Caco-2 (cell line): ENCODE measurements at places on chromosomes 3 and 15. TPM values are rescaled to one million over a fixed set of nuclear protein-coding genes. Genes with fewer than 3 reads are reported as not detected.

- no peak for DNase-seq
These were observed 80.6 kb downstream of the LSM3 start for GRCh38 chr3:14258906-14259904.

GRCh38 chr3:108744762-108745161, 12.4 kb downstream of the RETNLB start:
- no peak for DNase-seq

- no peak for DNase-seq
These were observed 61.6 kb upstream of the TGFBR2 start for GRCh38 chr3:30544812-30545211.

ATP1B3 gene
- 155 and 189 TPM in 2 replicates for total RNA-seq

DNA sequence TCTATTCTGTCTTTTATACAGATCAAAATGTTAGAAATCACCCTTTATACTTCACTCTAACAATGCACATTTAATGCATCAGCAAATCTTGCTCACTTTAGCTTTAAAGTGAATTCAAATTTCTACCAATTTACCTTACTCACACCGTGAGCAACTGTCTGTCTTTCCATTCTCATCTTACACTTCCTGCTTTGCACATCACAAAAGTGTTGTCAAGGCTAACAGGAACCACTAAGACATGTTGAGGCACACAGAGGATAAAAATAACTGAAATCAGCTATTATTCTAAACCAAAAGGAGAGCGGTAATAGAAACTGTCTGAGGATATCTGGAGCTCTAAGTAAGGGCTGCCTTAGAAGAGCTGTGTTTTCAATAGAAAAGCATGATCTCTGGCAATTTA, 519.9 kb downstream of the ZBBX start:
- no peak for DNase-seq

GRCh38 chr3:15436246-15436645, 8.8 kb downstream of the EAF1 start:
- no peak for DNase-seq

LRRC15 gene
- total RNA-seq: 0.09 and 0.16 TPM in 2 replicates

DNA sequence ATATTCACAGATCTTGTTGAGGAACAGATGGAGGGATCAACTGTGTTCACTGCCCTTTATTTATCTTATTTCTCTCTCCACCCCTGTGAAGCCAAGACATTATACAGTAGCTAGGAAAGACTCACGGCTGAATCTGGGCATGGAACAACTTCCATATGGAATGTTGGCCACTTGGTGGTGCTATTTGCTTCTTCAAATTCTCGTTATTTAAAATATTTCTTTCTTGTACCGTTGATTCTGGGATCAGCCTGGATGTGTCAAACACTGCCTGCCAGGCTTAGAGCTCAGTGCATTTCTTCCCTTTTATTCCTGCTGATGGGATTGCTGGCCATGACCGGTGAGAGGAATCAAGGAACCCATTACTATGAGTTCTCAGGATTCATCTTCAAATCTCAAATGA, 17.5 kb upstream of the GASK1A start:
- DNase-seq: no peak

GRCh38 chr15:78024883-78025282, 52.6 kb downstream of the TBC1D2B start:
- no peak for DNase-seq

DNA sequence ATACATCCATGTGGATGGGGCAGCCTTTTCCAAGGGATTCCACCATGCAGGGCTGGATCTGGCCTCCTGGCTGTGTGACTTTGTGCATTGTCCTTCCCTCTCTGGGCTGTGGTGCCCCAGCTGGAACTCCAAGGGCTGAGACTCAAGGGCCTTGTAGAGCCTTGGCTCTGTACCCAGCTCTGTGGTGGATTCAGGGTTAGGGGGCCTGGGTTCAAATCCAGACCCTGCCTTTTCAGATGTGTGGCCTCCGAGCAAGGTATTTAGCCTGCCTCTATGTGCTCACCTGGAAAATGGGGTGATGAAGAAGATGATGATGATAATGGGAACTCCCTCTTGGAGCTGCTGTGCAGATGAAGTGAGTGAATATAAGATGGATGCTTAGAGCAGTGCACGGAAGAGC, 161.9 kb downstream of the WNT7A start:
- no peak for DNase-seq
